ENCODE measurements at places on chromosomes 7 and 10. TPM values are rescaled to one million over a fixed set of nuclear protein-coding genes. Genes with fewer than 3 reads are reported as not detected.

Gene IDI2
- total RNA-seq = not detected

Gene LAMB4
- total RNA-seq = 0.11 TPM

Gene CYP2W1
- total RNA-seq = not detected

Gene KIAA1217
- total RNA-seq = not detected

DNA sequence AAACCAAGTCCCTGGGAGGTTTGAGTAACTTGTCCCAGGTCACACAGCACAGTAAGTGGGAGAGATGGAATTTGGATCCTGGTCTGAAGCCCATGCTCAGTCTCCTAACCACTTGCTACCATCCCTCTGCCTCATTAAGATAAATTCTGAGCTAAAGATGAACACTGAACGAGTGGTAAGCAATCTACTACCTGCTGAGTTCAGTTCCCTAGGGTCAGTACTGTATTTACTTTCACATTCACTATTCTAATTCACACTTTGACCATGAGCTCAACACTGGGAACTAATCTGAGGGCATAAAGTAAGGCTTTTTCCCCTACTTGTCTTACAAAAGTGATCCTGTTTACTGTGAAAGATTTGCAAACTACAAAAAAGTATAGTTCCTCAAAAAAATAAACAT, 2.4 kb downstream of the UROS start:
- no peak overlapping the region for H3K4me3 ChIP-seq
- H3K27me3 ChIP-seq = no peaks in the 10 kb centered on the region
- H3K36me3 ChIP-seq = peaks cover 2% of the 10 kb centered on the region
- no peak for DNase-seq
- H3K4me1 ChIP-seq = peaks cover 30% of the 10 kb centered on the region

- no peak overlapping the region for H3K27ac ChIP-seq
- H3K4me3 ChIP-seq = no peak overlapping the region
- H3K4me1 ChIP-seq = no peaks in the 10 kb centered on the region
- H3K36me3 ChIP-seq = no peaks in the 10 kb centered on the region
- no peak for DNase-seq
Observed at GRCh38 chr7:92916770-92917224, 80.4 kb upstream of the CDK6 start.
